Daoy (cell line): ENCODE measurements at places on chromosomes 5 and 9. TPM values are rescaled to one million over a fixed set of nuclear protein-coding genes. Genes with fewer than 3 reads are reported as not detected.

- DNase-seq = peak; percentile 36
Measured at GRCh38 chr5:181044662-181045305, 4.7 kb downstream of the BTNL9 start.

GRCh38 chr9:137055385-137056364, 1.8 kb upstream of the ENTPD2 start:
- peak; percentile 60 for DNase-seq

The CSNK1A1 gene
- total RNA-seq = 298 and 334 TPM in 2 replicates

The NEUROG1 gene
- not detected in 2 replicates for total RNA-seq
